ENCODE measurements at places on chromosomes 5 and 9.
A peak's percentile ranks its signal among the peaks of the same experiment; 100 is the strongest.

DNA sequence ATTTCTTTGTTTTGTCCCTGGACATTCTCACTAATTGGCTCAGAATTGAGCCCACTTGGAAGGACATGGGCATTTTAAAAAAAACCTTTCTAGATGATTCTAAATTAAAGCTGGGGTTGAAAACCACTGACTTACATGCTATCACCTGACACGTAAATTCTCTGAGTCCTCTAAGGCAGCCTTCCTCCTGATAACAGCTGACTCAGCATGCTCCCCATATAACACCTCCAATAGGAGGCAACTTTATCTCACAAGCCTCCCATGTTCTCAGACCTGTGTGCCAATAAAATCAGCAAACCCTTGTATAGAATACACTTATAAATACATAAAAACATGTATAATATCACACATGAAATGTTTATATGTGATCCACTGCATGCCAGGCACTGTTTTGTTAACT, 49.2 kb upstream of the AGXT2 start:
- DNase-seq: no peak

DNA sequence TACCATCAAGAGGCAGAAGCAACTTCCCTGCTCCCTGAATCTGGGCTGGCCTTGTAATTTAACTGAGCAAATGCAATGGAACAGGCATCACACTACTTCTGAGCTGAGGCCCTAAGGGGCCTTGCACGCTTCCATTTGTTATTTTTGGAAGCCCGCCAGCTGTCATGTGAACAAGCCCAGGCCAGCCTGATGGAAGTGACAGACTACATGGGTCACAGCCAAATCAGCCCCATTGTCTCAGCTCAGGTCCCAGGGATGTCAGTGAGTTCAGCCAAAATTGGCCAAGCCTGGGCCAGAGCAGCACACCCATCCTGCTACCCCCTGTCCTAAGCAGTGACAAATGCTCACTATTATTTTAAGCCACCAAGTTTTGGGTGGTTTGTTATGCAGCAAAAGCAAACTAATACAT, 72.8 kb downstream of the PRRT1B start:
- DNase-seq: no peak

GRCh38 chr5:33857037-33857436, 34.8 kb downstream of the ADAMTS12 start:
- DNase-seq: no peak

DNA sequence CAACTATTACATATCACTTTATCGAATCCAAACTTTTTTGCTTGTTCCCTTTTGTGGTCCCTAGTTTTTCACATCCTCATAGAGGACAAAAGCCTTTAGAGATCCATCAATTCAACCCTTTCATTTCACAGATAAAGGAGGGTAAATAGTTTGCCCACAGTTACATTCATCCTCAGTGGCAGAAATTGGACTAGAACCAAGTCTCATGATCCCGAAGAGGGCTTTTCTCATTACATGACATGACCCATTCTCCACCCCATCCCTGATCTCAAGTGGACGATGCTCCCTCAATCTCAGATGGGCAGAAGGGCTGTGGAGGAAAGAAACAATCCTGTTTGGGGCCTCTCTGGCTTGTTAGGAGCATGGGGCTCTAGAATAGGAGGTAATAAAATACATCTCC, 23.1 kb downstream of the TICAM2 start:
- no peak for DNase-seq

DNA sequence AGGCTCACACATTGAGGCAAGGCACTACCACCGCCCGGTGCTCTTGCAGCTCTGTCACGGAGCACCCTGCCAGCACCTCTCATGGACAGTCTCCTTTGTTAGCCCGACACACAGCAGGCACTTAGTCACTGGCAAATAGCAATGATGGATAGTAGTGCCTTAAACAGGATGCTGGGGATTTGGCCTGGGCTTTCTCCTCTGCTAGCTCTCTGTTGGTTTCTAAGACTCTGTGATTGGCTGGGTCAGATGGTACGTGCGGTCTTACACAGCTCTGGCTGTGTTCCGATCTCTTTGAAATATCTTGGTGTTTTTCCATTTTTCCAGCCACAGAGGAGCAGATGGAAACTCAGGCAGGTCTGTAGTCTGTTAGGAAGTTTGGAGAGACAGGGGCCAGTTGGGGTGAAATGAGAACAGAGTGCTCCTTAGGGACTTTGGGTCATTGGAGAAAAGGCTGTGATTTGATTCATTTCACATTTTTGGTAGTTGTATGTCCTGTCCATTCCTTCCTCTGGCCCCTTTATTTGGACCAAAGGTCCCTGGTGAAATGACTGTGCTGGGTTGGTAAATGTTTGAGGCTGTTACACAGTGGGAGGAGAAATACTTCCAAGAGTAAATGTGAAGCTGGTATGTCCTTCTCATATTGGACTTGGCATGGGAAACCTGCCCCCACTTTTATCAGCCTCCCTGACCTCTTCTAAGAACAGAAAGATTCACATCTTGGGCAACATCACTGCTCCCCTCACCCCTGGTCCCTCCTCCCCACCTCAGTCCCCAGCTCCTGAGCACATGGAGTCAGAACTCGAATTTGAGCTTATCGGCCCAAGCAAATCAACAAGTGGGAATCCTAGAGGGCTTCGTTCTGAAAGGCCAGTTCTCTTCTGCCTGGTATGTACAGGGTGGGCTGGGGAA, 3.4 kb downstream of the SMIM3 start:
- peak; percentile 99 for DNase-seq

GRCh38 chr9:131446276-131446675, 52.4 kb downstream of the PRRC2B start:
- no peak for DNase-seq

DNA sequence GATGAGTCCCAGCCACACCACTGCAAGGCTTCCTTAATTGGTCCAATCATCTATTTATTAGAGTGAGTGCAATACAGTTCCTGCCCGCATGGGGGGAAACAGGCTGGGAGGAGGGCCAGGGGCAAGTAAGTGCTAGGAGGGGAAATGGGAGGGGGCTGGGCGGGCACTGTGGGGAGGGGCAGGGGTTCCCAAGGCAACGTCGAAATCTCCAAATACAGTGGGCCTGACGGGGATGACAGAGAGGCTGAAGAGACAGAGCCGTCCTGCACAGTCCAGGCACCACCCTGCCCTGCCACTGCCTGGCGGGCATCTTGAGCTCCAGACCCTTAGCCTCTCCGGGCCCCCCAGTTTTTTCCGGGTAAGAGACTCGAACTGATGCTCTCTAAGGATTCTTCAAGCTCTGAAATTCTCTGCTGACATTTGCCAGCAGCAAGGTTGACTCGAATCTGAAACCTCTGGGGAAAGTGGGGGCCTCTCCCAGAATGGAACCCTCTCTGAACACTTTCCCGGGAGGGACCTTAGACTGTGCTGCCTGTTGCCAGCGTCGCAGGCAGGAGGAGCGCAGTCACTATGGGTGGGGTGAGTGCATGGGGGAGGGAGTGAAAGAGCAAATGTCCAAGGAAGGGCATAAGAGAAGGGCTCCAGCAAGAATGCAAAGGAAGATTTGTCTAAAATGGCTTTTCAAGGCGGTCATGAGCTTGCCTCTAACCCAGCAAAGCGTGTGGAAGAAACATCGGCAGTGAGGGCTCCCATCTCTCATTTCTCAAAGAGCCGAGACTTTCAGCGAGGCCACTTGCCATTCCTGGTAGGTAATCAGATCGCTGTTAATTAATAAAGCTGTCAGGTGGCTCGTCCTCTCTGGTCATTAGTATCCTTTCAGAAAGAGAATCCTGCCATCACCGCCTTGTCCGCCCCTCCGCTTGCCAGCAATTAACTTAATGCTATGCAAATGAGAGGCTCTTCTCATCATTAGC, 99.0 kb downstream of the GTF3C4 start:
- DNase-seq: peak; percentile 49

GRCh38 chr5:54738118-54738972, 220.8 kb downstream of the SNX18 start:
- DNase-seq: peak; percentile 68

- DNase-seq: no peak
Measured at GRCh38 chr5:81495286-81495685, 101.4 kb upstream of the ACOT12 start.

- DNase-seq: no peak
Measured at GRCh38 chr5:62627121-62627520, 48.5 kb downstream of the LRRC70 start.

DNA sequence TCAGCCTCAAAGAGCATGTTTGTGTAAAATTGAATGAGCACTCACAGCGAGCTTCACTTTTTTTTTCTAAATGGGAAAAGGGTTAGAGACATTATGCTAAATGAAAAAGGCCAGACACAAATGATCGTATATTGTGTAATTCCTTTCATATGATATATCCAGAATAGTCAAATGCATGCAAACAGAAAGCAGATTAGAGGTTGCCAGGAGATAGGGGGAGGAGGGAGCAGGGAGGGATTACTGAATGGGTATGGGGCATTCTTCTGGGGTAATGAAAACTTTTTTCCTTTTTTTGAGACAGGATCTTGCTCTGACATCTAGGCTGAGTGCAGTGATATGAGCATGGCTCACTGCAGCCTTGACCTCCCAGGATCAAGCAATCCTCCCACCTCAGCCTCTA, 47.1 kb downstream of the DMAC1 start:
- DNase-seq: no peak

GRCh38 chr9:74041588-74041987, 455.5 kb upstream of the RORB start:
- no peak for DNase-seq

DNA sequence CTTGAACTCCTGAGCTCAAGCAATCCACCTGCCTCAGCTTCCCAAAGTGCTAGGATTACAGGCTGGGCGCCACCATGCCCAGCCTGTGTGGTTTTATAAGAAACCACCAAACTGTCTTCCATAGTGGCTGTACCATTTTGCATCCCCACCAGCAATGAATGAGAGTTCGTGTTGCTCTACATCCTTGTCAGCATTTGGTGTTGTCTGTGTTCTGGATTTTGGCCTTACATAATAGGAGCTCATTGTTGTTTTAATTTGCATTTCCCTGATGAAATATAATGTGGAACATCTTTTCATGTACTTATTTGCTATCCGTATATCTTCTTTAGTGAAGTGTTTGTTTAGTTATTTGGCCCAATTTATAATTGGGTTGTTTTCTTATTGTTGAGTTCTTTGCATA, 29.8 kb downstream of the PHF2 start:
- DNase-seq: peak; percentile 60

GRCh38 chr5:54224103-54224826, 86.1 kb downstream of the ARL15 start:
- peak; percentile 21 for DNase-seq

GRCh38 chr5:55072666-55073065, 29.8 kb upstream of the GZMA start:
- DNase-seq: no peak

DNA sequence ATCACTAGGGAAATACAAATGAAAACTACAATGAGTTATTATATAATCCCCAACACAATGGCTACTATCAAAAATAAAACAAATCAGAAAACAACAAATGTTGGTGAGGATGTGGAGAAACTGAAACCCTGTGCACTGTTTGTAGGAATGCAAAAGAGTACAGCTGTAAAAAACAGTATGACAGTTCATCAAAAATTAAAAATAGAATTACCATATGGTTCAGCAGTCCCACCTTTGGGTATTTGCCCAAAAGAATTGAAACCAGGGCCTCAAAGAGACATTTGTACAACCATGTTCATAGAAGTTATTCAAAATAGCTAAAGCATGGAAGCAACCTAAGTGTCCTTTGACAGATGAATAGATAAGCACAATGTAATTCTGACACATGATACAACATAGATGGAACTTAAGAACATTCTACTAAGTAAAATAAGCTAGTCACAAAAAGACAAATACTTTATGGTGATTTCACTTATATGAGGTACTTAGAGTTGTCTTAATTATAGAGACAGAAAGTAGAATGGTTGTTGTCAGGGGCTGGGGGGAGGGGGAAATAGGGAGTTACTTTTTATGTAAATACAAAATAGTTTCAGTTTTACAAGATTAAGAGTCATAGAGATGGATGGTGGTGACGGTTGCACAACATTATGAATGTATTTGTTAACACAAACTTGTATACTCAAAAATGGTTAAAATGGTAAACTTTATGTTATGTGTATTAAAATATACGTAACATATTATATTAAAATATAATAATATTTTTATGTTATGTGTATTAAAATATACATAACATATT, 102.8 kb downstream of the KCTD16 start:
- no peak for DNase-seq

GRCh38 chr5:82975812-82976211, 101.4 kb downstream of the TMEM167A start:
- no peak for DNase-seq

DNA sequence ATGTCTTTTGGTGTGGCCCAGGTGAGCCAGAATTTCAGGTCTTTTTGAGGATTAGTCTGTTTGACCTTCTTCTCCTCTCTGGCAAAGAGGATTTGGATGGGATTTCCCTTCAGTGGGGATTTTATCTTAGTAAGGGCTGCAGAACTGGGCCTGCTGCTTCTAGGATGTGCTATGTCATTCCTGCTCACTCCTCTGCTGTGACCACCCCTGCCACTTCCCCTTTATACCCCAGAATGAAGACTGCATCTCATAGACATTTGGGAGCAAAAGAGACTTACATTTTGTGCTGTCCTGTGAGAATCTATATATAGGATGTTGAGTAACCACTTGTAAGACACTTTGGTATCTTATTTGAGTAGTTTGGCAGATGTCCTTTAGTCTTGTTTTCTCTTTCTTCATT, 76.2 kb downstream of the ARHGAP26 start:
- DNase-seq: no peak

GRCh38 chr5:149837680-149838269, 106.8 kb downstream of the PDE6A start:
- peak; percentile 58 for DNase-seq

DNA sequence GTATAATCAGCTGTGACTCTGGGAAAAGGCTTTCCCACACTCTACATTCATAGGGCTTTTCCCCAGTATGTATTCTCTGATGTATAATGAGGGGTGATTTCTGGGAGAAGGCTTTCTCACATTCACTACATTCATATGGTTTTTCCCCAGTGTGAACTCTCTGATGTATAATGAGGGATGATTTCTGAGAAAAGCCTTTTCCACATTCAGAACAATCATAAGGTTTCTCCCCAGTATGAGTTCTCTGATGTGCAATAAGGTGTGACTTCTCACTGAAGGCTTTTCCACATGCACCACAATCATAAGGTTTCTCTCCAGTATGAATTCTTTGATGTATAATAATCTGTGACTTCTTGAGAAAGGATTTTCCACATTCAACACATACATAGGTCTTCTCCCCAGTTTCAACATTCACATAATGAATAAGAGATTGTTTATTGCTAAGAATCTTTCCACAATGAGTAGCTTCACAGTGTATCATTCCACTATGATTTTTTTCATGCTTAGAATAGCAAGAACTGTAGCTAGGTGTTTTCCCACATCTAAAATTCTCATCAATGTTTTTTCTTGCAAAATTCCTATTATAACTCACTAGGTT, 26.7 kb upstream of the ZNF300 start:
- no peak for DNase-seq

DNA sequence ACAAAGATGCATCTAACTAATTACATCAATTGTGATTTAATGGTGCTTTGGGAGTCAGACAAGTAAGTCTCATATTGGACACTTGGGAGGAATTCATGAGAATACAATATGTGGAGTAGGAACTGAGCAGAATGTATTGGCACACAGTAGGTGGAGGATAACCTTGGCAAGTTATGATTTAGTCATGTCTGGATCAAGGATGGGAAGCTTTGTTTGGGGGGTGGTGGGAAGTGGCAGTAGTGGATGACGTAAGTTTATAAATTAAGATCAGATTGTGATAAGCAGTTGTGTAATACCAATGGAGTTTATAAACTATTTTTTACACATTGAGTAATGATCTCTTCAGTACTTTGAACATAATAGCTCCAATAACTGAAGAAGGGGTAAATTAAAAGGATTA, 67.0 kb downstream of the SGCD start:
- peak; percentile 38 for DNase-seq

Data from AG10803 (cell line).